GM04503 (cell line): ENCODE measurements at places on chromosomes 7 and 10.

GRCh38 chr7:46292741-46293140 is 371.7 kb upstream of the IGFBP3 start:
- DNase-seq, result no peak

DNA sequence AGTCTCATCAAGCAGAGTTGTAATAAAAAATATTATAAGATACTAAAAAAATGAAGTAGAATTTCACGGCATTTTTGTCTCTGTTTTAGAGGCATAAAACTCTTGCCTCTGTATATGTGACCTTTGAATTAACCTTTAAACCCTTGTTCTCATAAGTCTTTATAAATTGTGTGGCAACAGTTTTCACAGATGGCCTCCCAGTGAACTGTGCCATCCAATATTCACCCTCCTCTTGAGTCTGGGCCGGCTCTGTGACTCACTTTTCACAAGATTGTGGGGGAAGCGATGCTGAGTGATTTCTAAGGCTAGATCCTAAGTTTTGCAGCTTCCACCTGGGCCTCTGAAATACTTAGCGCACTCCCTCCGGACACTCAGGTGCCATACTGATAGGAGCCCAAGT is 4.6 kb upstream of the USP6NL start:
- DNase-seq, result no peak

GRCh38 chr7:36357054-36357453 is 32.6 kb upstream of the ANLN start:
- no peak for DNase-seq

- DNase-seq, result no peak
Measured at GRCh38 chr7:118153551-118154177, 30.3 kb upstream of the LSM8 start.

GRCh38 chr7:135169141-135169963 is 1.2 kb downstream of the CYREN start:
- DNase-seq, result no peak

DNA sequence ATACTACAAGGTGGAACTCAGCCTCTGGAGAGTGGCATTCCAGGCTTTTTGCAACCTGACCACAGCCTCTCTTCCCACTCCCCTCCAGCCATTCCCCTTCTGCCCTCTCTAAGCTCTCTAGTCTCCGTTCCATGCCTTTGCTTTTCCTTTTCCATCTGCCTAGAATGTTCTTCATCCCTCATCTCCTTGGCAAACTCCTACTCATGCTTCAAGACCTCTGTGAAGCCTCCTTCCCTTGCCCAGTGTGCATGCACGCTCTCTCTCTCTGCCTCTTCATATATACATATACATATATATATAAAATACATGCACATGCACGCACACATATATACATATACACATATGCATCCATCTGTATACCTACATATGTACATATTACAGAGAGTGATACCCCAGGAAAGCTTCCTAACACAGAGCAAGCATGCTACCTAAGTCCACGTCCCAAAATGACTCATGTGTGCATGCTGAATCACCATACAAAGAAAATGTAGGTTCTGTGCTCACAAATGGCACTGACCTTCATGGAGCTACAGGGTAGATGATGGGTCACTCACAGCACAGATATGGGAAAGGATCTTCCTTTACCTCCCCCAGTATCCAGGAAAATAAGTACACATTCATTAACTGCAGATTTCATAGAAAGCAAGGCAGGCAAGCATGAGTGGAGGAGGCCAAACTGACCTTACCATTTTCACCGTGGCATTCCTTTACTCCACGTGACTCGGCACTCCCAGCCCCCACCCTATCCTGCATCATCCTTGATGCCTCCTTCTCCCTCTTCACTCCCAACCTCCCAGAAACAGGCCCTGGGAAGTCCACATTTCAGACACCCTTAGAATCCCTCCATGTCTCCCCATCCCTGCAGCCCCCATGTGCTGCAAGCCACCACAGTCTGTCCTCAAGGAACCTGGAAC is 238.4 kb upstream of the ZMIZ1 start:
- DNase-seq, result no peak

DNA sequence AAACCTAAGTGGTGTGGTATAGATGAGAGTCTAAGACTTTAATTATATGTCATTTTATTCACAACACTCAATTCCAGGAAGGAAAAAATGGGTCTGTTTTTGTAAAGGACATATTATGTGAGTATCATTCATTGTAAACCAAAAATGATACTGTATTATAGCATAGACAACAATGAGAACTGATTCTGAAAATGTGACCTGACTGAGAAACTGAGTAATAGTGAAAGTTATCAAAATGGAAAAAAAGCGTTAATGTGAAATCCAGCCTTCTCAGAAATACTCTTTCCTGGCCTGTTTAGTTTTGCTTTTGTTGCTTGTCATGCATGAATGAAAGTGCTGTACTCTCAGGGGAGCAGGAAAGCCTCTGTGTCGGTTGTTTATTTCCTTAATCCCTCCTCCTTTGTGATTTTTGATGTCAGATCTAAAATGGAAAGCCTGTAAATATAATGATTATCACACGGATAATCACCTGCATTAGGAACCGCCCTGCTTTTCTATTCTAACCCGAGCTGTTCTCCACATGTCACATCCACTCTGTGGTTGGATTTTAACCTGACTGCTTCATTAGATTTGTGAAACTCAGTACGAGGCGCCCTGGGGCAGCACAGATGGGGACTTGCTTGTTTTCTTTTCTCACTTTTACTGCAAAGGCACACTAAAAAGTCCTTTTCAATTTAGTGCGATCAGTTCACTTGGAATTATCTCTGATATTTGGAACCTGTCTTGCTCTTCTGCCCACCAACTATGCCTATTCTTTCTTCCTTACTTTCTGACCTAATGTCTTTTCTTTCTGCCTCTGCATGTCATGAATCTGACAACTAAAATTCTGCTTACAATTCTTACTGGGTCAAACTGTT is 240.9 kb upstream of the KAT6B start:
- DNase-seq, result no peak

DNA sequence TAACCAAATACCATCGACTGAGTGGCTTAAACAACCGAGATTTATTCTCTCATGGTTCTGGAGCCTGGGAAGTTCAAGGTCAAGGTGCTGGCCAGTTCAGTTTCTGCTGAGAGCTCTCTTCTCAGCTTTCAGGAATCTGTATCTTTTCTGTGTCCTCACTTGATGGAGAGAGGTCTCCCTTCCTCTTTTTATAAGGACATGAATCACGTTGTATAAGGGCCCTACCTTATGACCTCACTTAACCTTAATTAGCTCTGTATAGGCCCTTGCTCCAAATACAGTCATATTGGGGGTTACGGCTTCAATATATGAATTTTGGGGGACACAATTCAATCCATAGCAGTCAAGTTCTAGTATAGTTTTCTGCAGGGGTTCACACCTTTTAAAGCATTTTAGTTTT is 135.2 kb upstream of the ADO start:
- no peak for DNase-seq

DNA sequence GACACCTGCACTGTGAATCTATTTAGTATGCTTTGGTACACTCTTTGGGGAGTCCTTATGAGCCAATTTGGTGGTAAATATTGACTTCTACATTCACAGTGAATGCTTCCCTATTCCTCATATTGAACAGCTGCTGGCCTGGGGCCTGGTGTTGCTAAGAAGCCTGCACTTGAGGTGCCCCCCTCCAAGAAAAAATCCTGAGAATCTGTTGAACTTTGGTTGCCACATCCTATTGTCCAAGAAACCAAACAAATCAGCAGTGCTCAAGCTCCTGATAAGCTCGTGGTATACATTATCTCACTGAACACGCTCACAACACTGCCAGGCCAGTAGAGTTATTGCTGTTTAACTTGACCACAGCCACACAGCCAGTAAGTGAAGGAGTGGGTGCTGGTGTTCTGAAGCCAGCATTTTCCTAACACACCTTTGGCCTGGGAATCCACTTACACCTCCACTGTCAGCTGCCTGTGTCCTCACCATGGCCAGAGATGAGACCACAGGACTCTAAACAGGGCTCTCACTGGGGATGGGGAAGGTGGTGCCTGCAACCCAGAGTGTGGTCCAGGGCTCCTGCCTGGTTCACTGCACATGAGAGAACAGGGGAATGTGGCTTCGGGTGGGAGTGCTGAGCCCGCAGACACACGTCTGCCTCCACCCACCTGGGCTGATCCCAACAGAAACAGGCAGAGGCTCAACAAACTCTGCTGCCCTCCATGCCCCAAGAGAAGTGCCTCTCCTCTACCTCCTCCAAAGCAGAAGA is 6.7 kb downstream of the DDC start:
- no peak for DNase-seq

DNA sequence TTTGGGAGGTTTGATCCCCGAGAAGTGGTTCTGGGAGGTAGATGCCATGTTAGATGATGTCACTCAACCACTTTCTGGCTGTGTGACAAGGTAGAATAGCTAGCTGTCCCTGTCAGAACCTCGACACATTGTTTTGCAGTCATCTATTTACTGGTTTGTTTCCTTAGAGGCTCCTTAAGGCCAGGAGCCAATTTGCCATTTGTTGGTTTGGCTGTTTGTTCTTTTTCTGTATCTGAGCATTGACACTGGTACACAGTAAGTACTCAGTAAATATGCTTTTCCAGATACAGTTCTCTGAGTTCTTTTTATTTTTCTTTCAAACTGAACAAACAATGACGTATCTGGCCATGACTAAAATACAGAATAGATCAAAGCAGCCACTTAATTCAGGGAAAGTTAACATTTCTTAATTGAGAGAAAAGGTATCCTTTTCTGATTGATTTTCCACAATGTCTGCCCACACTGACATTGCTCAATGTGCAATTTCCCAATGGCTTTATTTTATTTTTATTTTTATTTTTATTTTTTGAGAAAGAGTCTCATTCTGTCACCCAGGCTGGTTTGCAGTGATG is 121.6 kb downstream of the SPAG6 start:
- DNase-seq, result no peak

DNA sequence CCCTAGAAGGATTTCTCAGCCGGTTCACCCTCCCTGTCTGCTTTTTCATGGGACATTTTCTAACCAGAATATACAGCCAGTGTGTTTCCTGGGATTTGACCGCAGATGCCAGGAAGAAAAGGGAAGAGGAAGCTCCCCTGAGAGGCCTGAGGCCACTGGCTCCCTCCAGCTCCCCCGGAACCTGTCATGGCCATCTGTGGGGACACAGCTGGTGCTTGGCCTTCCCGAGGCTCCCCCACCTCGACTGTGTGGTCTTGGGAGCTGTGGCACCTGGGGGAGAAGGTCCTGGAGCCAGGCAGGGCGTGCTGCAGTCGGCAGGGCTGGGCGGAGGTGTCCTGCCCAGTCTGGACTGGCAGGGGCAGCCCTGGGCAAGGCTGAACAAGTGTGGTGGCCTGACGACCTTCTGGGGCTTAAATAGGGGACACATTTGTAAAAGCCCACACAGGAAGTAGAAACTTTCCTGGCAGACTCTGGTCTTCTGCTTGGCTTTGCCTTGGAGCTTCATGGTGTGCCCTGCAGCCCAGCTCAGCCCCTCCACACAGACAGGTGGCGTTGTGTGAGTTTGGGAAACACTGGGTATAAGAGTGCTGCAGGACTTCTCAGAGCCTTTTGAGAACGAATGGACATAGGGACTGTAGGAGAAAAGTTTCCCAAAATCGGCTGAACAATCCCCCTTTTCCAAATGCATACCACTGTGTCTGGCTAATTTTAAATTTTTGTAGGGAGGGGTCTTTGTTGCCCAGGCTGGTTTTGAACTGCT is 6.8 kb downstream of the BRI3 start:
- DNase-seq, result no peak

GRCh38 chr10:30775779-30776591 is 146.4 kb upstream of the LYZL2 start:
- peak; percentile 65 for DNase-seq

- no peak for DNase-seq
Measured at GRCh38 chr7:66869660-66870450, 51.2 kb upstream of the TMEM248 start.

GRCh38 chr7:112361154-112361553 is 89.1 kb upstream of the IFRD1 start:
- peak; percentile 12 for DNase-seq

DNA sequence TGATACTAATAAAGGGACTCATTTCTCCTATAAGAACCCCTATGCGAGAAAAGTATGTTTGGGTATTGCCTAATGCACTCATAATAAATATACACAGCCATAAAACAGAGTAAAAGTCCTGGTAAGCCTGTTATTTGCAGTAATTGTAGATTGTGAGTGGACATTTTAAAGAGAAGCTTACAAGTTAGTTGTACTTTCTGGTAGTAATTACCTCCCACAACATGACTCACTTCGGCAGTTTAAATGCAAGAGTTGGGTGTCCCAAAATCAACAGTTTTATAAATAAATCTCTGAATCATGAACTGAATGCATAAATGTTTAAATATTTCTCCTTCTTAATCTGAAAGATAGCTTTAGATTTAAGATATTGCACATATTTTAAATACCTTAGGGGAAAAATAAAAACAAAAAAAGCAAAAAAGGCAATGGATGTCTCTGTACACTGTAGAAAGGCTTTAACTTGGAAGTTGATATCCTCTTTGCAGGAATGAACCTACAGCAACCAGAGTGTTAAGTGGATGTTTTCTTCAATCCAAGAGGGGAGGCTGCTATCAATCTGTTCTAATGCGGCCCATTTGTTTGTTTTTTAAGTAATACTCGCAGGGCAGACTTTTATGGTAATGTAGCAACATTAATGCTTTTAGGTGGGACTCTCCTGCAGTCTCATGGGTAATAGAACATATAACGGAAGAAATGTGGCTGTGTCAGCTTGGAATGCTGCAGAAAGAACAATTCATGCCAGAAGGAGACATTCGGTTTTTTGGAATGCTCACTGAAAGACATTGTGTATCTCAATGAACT is 57.3 kb upstream of the ZEB1 start:
- DNase-seq, result peak; percentile 81

GRCh38 chr7:157021071-157021870 is 10.8 kb upstream of the MNX1 start:
- no peak for DNase-seq

GRCh38 chr10:48655411-48656240 is 29.0 kb upstream of the WDFY4 start:
- DNase-seq, result no peak

- no peak for DNase-seq
Measured at GRCh38 chr7:99171731-99172130, 27.8 kb upstream of the SMURF1 start.

- DNase-seq, result no peak
Measured at GRCh38 chr10:99394256-99394655, 36.2 kb downstream of the GOT1 start.

- no peak for DNase-seq
Measured at GRCh38 chr7:149720372-149721083, 52.9 kb downstream of the ZNF467 start.
